Hepatocyte (in vitro differentiated cells): ENCODE measurements at places on chromosomes 1 and 21. TPM values are rescaled to one million over a fixed set of nuclear protein-coding genes. Genes with fewer than 3 reads are reported as not detected.

MYOG gene
- not detected in 2 replicates for total RNA-seq

SOX13 gene
- total RNA-seq: 11.5 and 11.9 TPM in 2 replicates

ETV3L gene
- total RNA-seq: not detected in 2 replicates

IGSF3 gene
- total RNA-seq: 27.2 and 34.0 TPM in 2 replicates

CR1 gene
- total RNA-seq: 0.04 and 0.20 TPM in 2 replicates

LRRC7 gene
- 1.3 and 1.8 TPM in 2 replicates for total RNA-seq

SRSF11 gene
- 149 and 185 TPM in 2 replicates for total RNA-seq

TDRD5 gene
- not detected in 2 replicates for total RNA-seq

AGMAT gene
- 42.9 and 49.9 TPM in 2 replicates for total RNA-seq

SH2D5 gene
- total RNA-seq: 0.36 and 0.53 TPM in 2 replicates

TXNIP gene
- total RNA-seq: 160 TPM in 2 replicates

KRTAP21-2 gene
- not detected in 2 replicates for total RNA-seq

FABP3 gene
- total RNA-seq: 23.9 and 39.1 TPM in 2 replicates

DMRTA2 gene
- 0.10 TPM in 1 of 2 replicates, not detected in the other for total RNA-seq

SLC25A34 gene
- total RNA-seq: 0.68 and 0.87 TPM in 2 replicates

KIF26B gene
- total RNA-seq: 19.8 and 21.6 TPM in 2 replicates

KRTAP19-3 gene
- total RNA-seq: not detected in 2 replicates

ARHGEF16 gene
- total RNA-seq: 21.5 and 24.8 TPM in 2 replicates

KRTAP10-11 gene
- total RNA-seq: not detected in 2 replicates

RCSD1 gene
- total RNA-seq: 0.80 and 0.92 TPM in 2 replicates

RHD gene
- not detected in 2 replicates for total RNA-seq

TMEM269 gene
- total RNA-seq: 0.32 and 0.40 TPM in 2 replicates

CELA3A gene
- total RNA-seq: 2.2 TPM in 1 of 2 replicates, not detected in the other

ADGRL2 gene
- total RNA-seq: 120 and 139 TPM in 2 replicates

SMYD2 gene
- 32.7 and 39.8 TPM in 2 replicates for total RNA-seq

AKR7A2 gene
- 81.5 and 118 TPM in 2 replicates for total RNA-seq

MIER1 gene
- total RNA-seq: 41.9 and 42.2 TPM in 2 replicates

CD1C gene
- not detected in 2 replicates for total RNA-seq

PLPP3 gene
- total RNA-seq: 159 TPM in 2 replicates

EFCAB7 gene
- 4.9 and 7.9 TPM in 2 replicates for total RNA-seq

OR10J1 gene
- total RNA-seq: not detected in 2 replicates

FBXO2 gene
- total RNA-seq: 122 and 134 TPM in 2 replicates

SLC44A5 gene
- 2.9 and 4.8 TPM in 2 replicates for total RNA-seq

CD53 gene
- total RNA-seq: 1.4 and 2.6 TPM in 2 replicates

GNG12 gene
- total RNA-seq: 97.0 and 108 TPM in 2 replicates

HMCN1 gene
- 13.4 and 14.2 TPM in 2 replicates for total RNA-seq

S100A16 gene
- total RNA-seq: 103 and 129 TPM in 2 replicates

OR2L8 gene
- not detected in 2 replicates for total RNA-seq

LCA5L gene
- total RNA-seq: 0.37 and 0.72 TPM in 2 replicates

PLEKHA6 gene
- 14.3 and 31.5 TPM in 2 replicates for total RNA-seq

LEFTY1 gene
- 3.8 and 5.8 TPM in 2 replicates for total RNA-seq

PCAT6 gene
- 0.48 and 0.60 TPM in 2 replicates for total RNA-seq

TTC22 gene
- total RNA-seq: 8.1 and 8.5 TPM in 2 replicates

GBP7 gene
- 0.63 and 1.0 TPM in 2 replicates for total RNA-seq

TACSTD2 gene
- 6.7 and 8.0 TPM in 2 replicates for total RNA-seq

SHISAL2A gene
- total RNA-seq: 0.47 and 1.5 TPM in 2 replicates

DAB1 gene
- 36.7 and 37.6 TPM in 2 replicates for total RNA-seq

EXO1 gene
- 1.6 and 5.0 TPM in 2 replicates for total RNA-seq

ACTL8 gene
- total RNA-seq: not detected in 2 replicates

TNFRSF18 gene
- total RNA-seq: not detected in 2 replicates

SYPL2 gene
- total RNA-seq: 2.0 and 2.1 TPM in 2 replicates

PTGFR gene
- 4.8 and 5.3 TPM in 2 replicates for total RNA-seq

CACNA1S gene
- 0.04 TPM in 1 of 2 replicates, not detected in the other for total RNA-seq

FH gene
- 84.5 and 96.7 TPM in 2 replicates for total RNA-seq
